ENCODE measurements at places on chromosomes 7 and 10.

DNA sequence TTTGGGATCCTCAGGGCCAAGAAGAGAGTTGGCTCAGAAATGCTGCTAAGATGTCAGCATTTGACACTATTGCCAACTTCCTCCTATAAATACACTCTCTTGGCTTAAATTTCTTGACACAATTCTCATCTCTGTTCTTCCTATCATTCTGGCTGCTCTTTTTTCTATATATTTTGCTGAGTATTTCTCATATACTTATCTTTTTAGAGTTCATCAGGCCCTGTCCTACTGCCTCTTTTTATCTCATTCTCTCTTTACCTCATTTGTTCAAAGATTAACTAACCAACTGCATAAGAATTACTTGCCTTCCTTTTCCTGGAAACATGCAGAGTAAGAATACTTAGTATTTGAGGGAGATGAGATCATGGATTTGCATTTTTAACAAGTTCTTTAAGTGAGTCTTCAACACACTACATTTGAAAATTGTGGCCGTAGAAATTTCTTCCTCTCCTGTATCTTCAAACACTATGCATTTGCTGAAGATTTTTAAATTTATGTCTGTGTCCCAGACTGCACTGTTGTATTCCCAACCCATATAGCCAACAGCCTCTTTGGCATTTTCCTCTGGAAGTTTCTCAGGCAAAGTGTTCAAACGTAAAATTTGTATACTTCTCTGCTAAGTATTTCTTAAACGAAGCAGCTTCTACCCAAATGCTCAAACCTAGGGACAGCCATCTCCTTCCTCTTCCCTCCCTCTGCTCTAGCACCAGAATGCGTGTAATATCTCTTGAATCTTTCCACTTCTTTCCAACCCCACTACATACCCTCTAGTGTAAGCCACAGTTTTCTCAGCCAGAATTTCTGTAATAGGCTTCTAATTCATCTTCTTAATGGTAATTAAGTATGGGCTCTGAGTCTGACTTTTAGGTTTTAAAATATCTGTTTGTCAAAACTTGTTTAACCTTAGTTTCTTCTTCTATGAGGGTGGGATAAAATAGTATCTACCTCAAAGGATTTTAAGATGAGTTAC lies 35.5 kb downstream of the ARL4A start:
- DNase-seq = no peak
- H3K27ac ChIP-seq = no peak overlapping the region
- H3K27me3 ChIP-seq = no peaks in the 10 kb centered on the region
- H3K4me3 ChIP-seq = no peak overlapping the region
- H3K4me1 ChIP-seq = peaks cover 7% of the 10 kb centered on the region

DNA sequence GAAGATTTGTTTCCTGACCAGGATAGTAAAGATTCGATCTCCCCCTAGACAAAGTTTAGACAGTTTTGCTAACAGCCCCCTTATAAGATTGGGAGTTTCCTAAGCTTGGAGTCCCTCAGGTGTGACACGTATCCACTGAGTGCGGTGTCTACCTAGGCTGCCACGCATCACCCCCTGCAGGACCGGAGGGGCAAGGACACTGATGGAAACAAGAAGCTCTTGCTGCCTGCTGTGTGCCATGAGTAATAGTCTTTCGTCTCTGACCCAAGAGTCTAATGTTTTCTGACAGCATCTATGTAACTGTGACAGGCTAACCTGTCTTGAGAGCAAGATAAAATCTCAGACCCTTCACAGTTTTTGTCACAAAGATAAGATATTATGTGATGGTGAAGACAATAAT lies 173.5 kb downstream of the SEMA3E start:
- H3K27me3 ChIP-seq = no peaks in the 10 kb centered on the region
- no peak overlapping the region for H3K27ac ChIP-seq
- no peaks in the 10 kb centered on the region for H3K36me3 ChIP-seq
- no peak overlapping the region for H3K4me3 ChIP-seq

- H3K36me3 ChIP-seq = peaks cover 12% of the 10 kb centered on the region
- DNase-seq = no peak
- no peak overlapping the region for H3K27ac ChIP-seq
- no peak overlapping the region for H3K4me3 ChIP-seq
- no peaks in the 10 kb centered on the region for H3K4me1 ChIP-seq
Observed at GRCh38 chr10:94490789-94491039, 54.9 kb upstream of the HELLS start.

GRCh38 chr10:70649526-70649925 lies 22.8 kb upstream of the ADAMTS14 start:
- H3K4me3 ChIP-seq = no peak overlapping the region
- no peaks in the 10 kb centered on the region for H3K4me1 ChIP-seq
- H3K27ac ChIP-seq = no peak overlapping the region
- H3K36me3 ChIP-seq = peaks cover 19% of the 10 kb centered on the region
- DNase-seq = no peak

- peaks cover 6% of the 10 kb centered on the region for H3K36me3 ChIP-seq
- peak; percentile 86 for DNase-seq
- peaks cover 46% of the 10 kb centered on the region for H3K4me1 ChIP-seq
- peak overlapping the region; percentile 91 for H3K4me3 ChIP-seq
Observed at GRCh38 chr10:133260895-133261725, 15.6 kb downstream of the ADAM8 start.

GRCh38 chr7:108452707-108453106 lies 3.5 kb downstream of the NRCAM start:
- peaks cover 34% of the 10 kb centered on the region for H3K27me3 ChIP-seq
- peaks cover 6% of the 10 kb centered on the region for H3K4me1 ChIP-seq
- H3K27ac ChIP-seq = no peak overlapping the region
- no peak overlapping the region for H3K4me3 ChIP-seq
- H3K36me3 ChIP-seq = no peaks in the 10 kb centered on the region

GRCh38 chr10:13784067-13784466 lies 197.3 kb downstream of the PRPF18 start:
- no peaks in the 10 kb centered on the region for H3K36me3 ChIP-seq
- DNase-seq = peak; percentile 18
- peak overlapping the region; percentile 56 for H3K27ac ChIP-seq
- H3K4me3 ChIP-seq = no peak overlapping the region

DNA sequence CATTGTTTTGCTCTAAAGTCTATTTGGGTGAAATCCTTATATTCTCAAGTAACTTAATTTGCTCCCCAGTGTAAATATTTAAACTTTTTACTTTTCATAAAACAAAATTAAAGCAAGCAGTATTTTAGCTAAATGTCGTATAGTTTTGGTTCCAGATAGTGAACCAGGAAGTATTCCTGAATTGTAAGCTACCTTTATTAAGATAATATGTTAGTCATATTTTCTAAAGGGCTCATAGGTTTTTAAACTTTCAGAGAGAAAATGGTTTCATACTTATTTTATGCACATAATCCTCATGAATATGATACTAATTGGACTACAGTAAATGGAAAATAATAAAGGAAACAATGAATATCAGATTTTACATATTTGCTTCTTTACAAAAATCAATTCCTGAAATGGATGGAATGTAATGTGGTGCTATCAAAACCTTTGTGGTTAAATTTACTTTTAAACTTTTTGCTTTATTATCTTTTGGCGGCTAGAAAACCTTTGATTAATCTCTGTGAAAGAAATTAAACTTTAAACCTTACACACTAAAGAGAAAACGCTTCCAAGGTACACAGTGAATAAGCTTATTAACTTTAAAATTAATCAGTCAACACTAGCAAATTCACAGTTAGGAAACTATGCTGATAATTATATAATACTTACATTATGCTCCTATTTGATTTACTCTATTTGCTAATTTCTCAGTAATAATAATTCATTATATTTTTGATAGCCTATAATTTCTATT lies 76.6 kb upstream of the RHOBTB1 start:
- no peaks in the 10 kb centered on the region for H3K36me3 ChIP-seq
- H3K27me3 ChIP-seq = no peaks in the 10 kb centered on the region
- H3K4me3 ChIP-seq = no peak overlapping the region

GRCh38 chr7:141480953-141481352 lies 70.3 kb upstream of the AGK start:
- no peak overlapping the region for H3K27ac ChIP-seq
- no peak for DNase-seq
- no peak overlapping the region for H3K4me3 ChIP-seq
- peaks cover 24% of the 10 kb centered on the region for H3K27me3 ChIP-seq
- H3K4me1 ChIP-seq = no peaks in the 10 kb centered on the region
- no peaks in the 10 kb centered on the region for H3K36me3 ChIP-seq

- H3K27me3 ChIP-seq = peaks cover 37% of the 10 kb centered on the region
- no peak overlapping the region for H3K27ac ChIP-seq
- no peaks in the 10 kb centered on the region for H3K4me1 ChIP-seq
Observed at GRCh38 chr10:122492999-122493481, 31.7 kb downstream of the HTRA1 start.

DNA sequence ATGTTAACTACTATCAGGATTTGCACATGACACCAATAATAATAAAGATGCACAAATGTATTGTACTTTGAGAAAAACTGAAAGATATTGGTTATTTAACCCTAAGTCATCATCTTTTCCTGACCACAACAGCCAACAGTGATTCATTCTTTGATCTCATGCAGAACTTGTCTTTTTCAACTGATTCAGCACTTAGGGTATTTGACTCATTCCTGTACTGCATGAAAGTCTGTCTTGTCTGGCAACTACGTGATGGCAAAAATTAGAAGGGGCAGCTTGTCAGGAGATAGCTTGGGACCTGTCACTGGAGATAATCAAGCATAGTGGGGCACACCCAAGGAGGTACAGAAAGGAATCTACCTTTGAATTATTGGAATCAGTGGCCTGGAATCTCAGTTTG lies 77.8 kb upstream of the LRRC17 start:
- peak; percentile 2 for DNase-seq
- no peak overlapping the region for H3K4me3 ChIP-seq

- H3K27ac ChIP-seq = no peak overlapping the region
- H3K36me3 ChIP-seq = peaks cover 19% of the 10 kb centered on the region
- no peak for DNase-seq
- no peak overlapping the region for H3K4me3 ChIP-seq
- H3K4me1 ChIP-seq = peaks cover 9% of the 10 kb centered on the region
Observed at GRCh38 chr10:70651661-70652060, 20.6 kb upstream of the ADAMTS14 start.

DNA sequence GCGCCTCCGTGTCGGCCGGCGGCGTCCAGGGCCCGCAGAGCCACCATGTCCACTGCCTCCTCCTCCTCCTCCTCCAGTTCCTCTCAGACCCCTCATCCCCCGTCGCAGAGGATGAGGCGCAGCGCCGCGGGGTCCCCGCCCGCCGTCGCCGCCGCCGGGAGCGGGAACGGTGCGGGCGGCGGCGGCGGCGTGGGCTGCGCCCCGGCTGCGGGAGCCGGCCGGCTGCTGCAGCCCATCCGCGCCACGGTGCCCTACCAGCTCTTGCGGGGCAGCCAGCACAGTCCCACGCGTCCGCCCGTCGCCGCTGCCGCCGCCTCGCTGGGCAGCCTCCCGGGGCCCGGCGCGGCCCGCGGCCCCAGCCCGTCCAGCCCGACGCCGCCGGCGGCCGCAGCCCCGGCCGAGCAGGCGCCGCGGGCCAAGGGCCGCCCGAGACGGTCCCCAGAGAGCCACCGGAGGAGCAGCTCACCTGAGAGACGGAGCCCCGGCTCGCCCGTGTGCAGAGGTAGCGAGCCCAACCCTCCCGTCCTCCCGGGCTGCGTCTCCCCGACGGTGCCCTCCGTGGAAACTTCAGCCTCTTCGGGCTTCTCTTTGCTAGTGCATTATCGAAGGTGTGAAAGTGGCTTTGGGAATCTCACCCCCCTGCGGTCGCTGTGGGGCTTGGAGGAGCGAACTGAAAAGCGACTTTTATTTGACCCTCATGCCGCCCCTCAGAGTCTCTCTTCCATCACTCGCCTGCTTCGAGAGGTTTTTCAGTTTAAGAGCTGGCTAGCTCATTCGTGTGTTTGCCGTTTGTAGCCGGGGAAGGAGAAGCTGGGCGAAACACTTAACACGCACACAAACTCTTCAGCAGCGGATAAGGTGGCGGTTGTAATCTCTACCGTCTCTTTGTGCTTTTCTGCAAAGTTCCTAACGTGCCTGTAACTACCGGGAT lies 975 bp downstream of the GLCCI1 start:
- no peaks in the 10 kb centered on the region for H3K27me3 ChIP-seq
- peak; percentile 47 for DNase-seq
- H3K4me1 ChIP-seq = peaks cover 30% of the 10 kb centered on the region
- peak overlapping the region; percentile 81 for H3K4me3 ChIP-seq

- no peaks in the 10 kb centered on the region for H3K27me3 ChIP-seq
- peak overlapping the region; percentile 83 for H3K27ac ChIP-seq
- H3K36me3 ChIP-seq = no peaks in the 10 kb centered on the region
- peak overlapping the region; percentile 48 for H3K4me3 ChIP-seq
Observed at GRCh38 chr7:77531038-77531437, 6.1 kb upstream of the PTPN12 start.

GRCh38 chr7:158904599-158904998 lies 48.2 kb downstream of the DYNC2I1 start:
- H3K4me3 ChIP-seq = no peak overlapping the region
- no peak overlapping the region for H3K27ac ChIP-seq
- DNase-seq = no peak

- H3K4me3 ChIP-seq = no peak overlapping the region
- no peaks in the 10 kb centered on the region for H3K4me1 ChIP-seq
- H3K36me3 ChIP-seq = no peaks in the 10 kb centered on the region
Observed at GRCh38 chr7:12970626-12971025, 283.2 kb downstream of the ARL4A start.

DNA sequence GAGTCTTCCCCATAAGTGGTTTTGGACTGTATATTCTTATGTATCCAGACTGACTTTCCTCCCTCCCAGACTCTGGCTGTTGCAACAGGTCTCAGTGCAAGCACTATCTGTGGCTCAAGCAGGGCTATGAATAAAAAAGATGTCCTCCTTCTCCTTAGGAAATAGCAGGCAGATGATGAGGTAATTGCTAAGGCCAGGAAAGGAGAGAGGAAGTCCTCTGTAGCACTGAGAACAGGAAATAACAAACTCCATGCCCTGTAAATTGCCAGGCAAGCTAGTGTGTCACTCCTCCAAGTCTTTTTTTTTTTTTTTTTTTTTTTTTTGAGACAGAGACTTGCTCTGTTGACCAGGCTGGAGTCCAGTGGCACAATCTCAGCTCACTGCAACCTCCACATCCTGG lies 900.1 kb downstream of the TYW1 start:
- no peaks in the 10 kb centered on the region for H3K27me3 ChIP-seq
- DNase-seq = no peak
- no peak overlapping the region for H3K4me3 ChIP-seq
- H3K27ac ChIP-seq = no peak overlapping the region

DNA sequence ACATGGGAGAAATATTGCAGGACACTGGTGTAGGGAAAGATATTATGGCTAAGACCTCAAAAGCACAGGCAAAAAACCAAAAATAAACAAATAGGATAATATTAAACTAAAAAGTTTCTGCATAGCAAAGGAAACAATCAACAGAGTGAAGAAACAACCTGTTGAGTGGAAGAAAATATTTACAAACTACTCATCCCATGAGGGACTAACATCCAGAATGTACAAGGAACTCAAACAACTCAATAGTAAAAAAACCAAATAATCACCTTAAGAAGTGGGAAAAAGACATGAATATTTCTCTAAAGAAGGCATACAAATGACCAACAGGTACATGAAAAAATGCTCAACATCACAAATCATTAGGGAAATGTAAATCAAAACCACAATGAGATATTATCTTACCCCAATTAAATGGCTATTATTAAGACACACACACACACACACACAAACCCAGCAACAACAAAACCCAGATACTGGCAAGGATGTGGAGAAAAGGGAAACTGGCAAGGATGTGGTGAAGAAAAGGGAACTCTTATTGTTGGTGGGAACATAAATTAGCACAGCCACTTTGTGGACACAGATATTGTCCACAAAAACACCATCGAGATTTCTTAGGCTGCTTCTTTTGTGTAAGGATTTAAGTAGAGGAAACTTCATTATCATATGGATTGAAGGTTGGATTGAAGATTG lies 9.8 kb upstream of the RAB18 start:
- peaks cover 12% of the 10 kb centered on the region for H3K36me3 ChIP-seq
- H3K27me3 ChIP-seq = peaks cover 42% of the 10 kb centered on the region
- H3K4me3 ChIP-seq = no peak overlapping the region
- H3K4me1 ChIP-seq = no peaks in the 10 kb centered on the region
- no peak for DNase-seq

- H3K4me3 ChIP-seq = no peak overlapping the region
- no peaks in the 10 kb centered on the region for H3K27me3 ChIP-seq
- no peak for DNase-seq
Observed at GRCh38 chr7:133629701-133630100, 376.8 kb downstream of the EXOC4 start.
